AG10803 (cell line): ENCODE measurements at places on chromosomes 16 and 17.

DNA sequence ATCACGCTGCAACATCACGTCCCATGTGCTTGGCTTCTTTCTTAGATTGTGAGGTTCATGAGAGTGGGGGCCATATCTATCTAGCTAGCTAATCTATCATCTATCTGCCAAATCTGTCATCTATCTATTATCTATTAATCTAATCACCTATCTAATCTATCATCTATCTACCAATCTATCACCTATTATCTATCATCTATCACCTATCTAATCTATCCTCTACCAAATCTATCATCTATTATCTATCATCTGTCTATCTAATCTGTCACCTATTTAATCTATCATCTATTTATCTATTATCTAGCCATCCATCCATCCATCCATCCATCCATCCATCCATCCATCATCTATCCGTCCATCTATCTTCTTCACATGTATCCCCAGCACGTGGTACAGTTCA, 14.2 kb downstream of the COX6A2 start:
- no peak for DNase-seq

GRCh38 chr17:14833201-14833785, 431.8 kb downstream of the PMP22 start:
- peak; percentile 81 for DNase-seq

GRCh38 chr16:1920727-1921171, 2.5 kb upstream of the HS3ST6 start:
- no peak for DNase-seq

- DNase-seq: peak; percentile 100
Observed at GRCh38 chr16:2835638-2836493, 5.8 kb downstream of the ZG16B start.

DNA sequence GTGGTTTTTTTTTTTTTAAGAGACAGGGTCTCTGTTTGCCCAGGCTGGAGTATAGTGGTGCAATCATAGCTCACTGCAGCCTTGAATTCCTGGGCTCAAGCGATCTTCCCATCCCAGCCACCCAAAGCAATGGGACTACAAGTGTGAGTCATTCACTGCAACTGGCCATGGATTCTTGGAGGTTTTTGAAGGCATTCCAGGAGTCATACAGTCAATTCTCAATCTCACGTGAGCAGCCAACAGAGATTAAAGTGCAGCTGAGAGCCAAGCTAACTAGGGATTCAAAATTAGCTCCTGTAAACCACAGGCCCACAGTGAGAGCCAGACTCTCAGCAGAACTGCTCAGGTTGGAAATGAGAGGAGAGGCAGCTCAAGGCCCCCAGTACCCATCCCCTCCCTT, 30.2 kb downstream of the XPO6 start:
- DNase-seq: peak; percentile 95

DNA sequence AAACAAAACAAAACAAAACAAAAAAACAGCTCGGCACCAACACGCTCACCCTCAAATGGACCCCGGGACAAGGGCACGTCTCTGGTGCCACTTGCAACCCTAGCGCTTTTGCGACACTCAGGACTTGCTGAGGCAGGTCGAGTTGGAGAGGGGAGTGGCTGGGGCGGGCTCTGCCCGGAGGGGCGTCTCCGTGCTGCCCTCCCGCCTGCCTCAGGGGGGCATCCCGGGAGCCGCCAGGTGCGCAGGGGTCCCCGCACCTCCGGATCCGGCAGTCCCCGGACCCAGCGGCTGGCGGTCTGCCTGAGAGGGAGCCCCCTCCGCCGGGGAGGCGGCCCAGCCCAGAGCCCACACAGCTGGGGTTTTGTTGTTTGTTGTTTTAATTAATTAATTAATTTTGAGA, at the start of gene SLC52A1:
Gene SLC52A1, minus strand, starts transcription at position 112 of the 400 bp plus-strand sequence. CDS start 820 bp downstream, outside the sequence.
- no peak for DNase-seq

- DNase-seq: no peak
Observed at GRCh38 chr16:50838165-50838564, 96.3 kb downstream of the CYLD start.

DNA sequence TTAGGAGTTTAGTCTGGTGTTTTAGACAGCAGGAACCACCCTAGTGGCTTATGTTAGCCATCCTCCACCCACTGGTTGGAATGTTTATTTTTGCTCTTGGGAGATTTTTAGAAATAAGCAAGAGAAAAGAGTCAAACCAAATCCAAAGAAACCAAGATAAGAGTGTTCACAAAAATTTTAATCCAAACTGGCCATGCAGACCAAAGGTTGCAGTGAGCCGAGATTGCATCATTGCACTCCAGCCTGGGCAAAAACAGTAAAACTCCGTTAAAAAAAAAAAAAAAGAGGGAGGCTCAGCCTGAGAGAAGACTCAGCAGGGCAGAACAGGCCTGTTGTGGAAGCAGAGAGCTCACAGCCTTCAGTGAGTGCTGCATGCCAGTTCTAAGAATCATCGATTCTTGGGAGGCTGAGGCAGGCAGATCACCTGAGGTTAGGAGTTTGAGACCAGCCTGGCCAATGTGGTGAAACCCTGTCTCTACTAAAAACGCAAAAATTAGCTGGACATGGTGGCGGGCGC, 12.2 kb upstream of the C16orf54 start:
- DNase-seq: peak; percentile 46

DNA sequence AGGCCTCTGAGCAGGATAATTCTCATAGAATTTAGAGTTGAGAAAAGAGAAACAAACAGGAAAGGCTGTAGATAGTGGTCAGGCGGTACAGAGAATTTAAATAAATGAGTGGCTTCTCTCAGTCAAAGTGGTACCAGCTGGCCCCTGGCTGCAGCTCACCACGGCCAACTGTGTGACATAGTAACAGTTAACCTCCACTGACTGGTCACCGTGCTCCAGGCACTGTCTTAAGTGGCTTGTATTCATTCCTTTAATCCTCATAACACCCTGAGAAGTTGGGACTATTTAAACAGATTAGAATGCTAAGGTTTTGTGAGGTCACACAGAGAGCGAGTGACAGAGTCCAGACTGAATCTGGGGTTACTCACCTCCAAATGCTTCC, 108.9 kb downstream of the GNAO1 start:
- DNase-seq: peak; percentile 13

DNA sequence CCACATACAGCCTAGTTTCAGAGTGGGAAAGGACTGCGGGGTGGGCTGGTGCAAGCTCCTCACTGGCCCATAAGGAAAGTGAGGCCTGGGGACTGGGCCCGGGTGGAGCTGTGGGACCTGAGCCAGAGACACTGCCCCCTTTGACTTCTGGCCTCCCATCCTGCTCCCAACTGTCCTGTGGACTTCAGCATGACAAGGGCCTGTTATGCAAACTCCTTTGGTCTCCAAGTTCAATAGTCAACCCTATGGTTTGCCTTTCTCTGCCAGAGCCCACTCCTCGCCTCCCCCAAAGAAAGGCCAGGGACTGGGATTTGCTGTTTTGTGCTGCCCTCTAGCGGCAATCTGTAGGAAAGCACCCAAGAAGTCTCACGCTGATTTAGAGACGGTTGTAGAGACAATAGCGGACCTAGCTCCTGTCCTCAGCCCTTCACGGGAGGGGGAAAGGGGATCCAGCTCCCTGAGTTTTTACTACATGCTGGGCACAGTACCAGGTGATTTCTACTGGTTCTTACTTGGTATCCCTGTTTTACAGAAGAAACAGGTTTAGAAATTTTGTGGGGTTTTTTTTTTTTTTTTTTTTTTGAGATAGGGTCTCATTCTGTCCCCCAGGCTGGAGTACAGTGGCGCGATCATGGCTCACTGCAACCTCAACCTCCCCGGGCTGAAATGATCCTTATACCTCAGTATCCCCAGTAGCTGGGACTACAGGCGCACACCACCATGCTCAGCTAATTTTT, 1.2 kb upstream of the TLCD3B start:
- peak; percentile 58 for DNase-seq

DNA sequence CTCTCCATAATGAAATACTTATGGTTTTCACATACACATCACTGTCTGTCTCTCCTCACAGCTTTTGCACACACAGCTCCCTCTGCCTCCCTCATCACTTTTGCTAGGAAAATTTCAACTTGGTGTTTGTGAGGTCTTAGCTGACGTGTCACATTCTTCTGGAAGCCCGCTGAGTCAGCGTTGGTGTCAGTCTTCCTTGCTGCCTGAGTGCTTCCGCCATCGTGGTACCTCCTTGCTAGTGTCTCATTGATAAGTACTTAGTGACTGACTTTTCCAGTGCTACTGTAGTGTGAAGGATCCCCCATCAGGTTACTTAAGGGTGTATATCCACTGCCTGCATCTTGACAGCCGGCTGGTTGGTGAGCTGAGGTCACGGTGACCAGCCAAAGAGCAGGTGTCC, 33.5 kb downstream of the CA10 start:
- no peak for DNase-seq

- no peak for DNase-seq
Observed at GRCh38 chr17:65170839-65171238, 33.7 kb downstream of the RGS9 start.

DNA sequence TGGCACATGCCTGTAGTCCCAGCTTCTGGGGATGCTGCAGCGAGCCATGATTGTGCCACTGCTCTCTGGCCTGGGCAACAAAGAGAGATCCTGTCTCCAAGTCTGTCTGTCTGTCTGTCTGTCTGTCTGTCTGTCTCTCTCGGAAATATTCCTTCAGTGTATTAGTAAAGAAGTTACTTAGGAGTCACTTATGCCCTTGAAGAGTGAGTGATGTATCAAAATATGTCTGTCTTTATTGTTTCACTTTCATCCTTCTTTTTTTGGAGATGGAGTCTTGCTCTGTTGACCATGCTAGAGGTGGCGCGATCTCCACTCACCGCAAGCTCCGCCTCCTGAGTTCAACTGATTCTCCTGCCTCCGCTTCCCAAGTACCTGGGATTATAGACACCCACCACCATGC, 410.5 kb downstream of the WWOX start:
- no peak for DNase-seq

GRCh38 chr16:57504001-57504400, 17.7 kb upstream of the DOK4 start:
- no peak for DNase-seq

DNA sequence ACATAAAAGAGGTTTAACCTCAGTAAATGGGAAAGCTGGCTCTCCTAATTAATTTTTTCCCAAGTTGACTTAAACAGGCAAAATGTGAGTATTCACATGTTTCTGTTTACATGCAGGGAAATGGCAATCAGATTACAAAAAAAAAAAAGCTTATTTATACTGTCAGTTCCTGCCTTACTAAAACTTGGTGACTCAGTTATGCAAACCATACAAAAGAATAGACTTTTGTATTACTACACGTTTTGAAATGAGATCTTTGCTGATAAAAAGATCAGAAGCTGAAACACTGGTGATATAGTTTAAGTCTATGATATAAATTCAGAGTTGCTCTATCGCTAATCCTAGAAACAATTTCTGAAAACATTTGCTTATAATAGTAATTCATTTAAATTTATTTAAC, 9.4 kb upstream of the KCNJ2 start:
- DNase-seq: no peak

- DNase-seq: no peak
Observed at GRCh38 chr17:28958820-28959455, 7.6 kb upstream of the PHF12 start.

DNA sequence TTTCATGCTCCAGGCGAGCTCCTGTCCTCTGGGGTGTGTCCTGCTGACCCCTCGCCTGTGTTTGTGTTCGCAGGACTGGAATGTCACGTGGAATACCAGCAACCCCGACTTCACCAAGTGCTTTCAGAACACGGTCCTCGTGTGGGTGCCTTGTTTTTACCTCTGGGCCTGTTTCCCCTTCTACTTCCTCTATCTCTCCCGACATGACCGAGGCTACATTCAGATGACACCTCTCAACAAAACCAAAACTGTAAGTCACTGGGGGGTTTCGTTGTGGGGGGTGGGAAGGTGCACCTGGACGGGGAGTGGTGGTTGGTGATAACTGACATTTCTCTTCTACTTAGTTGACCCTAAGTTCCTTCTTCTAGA, 58.3 kb downstream of the ABCC1 start:
- no peak for DNase-seq

DNA sequence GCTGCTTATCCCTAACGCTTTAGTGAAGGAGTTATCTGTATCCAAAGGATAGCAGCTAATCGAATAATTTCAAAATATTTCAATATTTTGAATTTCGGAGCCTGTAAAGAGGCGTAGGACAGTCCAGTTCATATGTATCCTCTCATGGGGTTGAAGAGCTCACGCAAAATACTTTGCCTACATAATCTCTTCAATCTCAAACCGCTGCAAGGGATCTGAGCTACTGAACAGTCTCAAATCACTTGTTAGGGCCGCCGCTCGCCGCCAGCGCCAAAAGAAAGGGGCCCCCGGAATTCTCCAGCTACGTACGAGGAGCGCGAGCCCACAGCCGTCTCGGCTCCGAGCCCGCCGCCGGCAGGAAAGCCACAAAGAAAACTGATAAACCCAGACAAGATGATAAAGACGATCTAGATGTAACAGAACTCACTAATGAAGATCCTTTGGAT, 601 bp upstream of the RFWD3 start:
- DNase-seq: peak; percentile 13

GRCh38 chr17:1058423-1059130, 61.6 kb downstream of the TIMM22 start:
- DNase-seq: peak; percentile 24

DNA sequence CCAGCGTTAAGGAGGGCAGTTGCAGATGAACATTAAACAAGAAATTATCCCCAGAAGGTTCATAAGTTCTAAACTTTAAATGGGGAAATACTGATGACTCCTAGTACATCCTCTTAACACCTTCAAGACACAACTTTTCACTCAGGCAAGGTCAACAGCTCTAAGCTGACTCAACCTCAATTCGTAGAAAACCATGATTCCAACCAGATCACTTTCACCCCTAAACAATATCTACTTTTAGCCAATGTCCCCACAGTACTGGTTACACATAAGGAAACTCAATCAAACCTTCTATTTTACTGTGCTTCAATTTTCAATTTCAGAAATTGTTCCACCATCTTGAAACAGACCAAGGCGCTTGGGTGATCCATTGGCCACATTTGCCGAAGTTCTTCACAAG, 2.3 kb downstream of the CDYL2 start:
- no peak for DNase-seq

DNA sequence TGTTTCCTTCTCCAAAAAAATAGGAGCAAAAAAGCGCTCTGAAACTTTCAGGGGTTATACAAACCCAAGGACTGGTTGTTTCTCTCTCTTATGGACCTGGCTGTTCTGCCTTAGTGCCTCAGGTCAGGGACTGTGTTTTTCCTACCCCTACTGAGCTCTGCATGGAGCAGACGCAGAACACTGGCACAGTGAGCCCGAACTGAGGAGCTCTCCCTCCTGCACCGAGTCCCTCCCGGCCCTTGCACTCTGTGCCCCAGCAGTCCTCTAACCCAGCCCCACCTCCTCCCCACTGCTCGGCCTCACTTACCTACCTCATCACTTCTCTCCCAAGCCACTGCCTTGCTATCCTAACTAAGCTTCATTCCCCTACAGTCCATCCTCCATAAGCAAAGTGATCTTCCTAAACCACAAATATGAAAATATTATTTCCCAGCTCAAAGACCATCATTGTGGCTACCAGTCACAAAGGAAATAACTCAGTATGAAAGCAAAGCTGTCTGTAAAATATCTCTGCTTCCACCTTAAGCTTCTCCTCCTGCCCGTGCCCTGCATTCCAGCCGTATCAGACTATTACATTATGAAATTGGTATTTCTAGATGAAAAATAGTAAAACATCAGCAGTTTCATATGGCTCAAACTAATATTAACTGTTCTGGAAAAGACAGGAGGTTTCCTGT, 13.6 kb downstream of the MEIOB start:
- no peak for DNase-seq
